Cortex of kidney (tissue), 1 donor: ENCODE measurements at places on chromosomes 6 and 20.

GRCh38 chr20:59772931-59773913 is 160.2 kb downstream of the SYCP2 start:
- DNase-seq, result no peak

- DNase-seq, result no peak
These were observed 134.6 kb downstream of the SOBP start for GRCh38 chr6:107624541-107624940.

GRCh38 chr20:52905241-52905994 is 66.7 kb upstream of the TSHZ2 start:
- no peak for DNase-seq

DNA sequence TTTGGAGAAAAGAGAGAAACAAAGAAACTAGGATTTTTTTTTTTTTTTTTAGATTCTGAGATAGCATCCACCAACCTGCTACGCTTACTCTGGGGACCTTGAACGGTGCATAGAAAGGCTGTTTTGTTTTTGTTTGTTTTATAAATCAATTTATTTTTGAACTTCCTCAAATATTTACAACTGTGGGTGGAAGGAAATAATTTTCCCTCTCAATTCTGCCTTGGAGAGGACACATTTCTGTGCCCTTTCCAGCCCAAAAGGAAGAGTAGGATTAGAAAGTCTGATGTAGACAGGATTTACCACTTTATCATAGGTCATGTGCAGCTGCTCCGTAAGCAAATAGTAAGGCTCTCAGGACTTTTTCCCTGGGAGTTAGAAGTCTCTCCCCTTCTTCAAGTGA is 190.5 kb downstream of the NKAIN2 start:
- no peak for DNase-seq

GRCh38 chr6:131966443-131966842 is 15.3 kb upstream of the CCN2 start:
- no peak for DNase-seq

- no peak for DNase-seq
These were observed 25.5 kb upstream of the SMIM26 start for GRCh38 chr20:18541741-18542140.

DNA sequence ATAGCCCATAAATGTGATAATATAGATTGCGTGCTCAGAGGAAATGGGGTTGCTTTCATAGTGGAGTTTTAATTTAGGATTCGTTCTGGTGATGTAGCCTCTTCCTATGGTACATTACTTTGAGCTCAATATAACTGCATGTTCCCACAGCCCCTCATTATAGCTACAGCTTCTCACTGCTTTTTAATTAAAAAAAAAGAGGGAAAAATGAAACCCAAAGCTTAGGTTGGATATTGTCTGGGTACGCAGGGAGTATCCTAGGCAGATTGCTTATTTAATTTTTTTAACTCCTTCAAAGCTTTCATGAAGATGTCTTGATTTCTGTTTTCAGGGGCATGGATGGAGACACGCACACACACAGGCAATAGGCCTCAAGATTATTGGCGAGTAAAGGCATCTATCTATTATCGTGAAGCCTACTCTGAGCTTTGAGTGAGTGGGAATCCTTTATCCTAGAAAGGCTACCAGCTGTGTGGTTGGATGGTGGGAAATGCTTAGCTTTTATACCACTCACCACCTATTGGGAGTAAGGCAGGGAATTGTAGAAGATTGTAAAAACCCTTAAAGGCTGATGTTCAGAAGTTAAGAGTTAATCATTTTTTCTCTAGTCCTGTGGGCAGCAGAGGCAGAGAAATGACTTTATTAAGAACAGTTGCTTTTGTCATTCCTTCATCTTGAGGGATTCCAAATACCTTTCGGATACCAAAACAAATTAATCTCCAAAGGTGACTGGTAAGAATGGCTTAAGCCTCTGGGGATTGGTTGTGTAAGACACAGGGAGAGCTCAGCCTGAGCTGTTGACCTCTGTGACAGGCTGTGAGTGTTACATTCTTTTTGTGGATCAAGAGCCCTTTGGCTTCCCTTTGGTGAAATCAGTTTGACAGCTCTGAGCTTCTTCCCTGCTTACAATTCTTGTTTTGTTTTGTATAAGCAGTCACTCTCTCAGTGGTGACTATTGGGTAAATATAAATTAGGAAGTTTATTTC is 33.4 kb downstream of the CTNNBL1 start:
- DNase-seq, result no peak

GRCh38 chr6:112437058-112437457 is 89.9 kb downstream of the RFPL4B start:
- DNase-seq, result no peak

DNA sequence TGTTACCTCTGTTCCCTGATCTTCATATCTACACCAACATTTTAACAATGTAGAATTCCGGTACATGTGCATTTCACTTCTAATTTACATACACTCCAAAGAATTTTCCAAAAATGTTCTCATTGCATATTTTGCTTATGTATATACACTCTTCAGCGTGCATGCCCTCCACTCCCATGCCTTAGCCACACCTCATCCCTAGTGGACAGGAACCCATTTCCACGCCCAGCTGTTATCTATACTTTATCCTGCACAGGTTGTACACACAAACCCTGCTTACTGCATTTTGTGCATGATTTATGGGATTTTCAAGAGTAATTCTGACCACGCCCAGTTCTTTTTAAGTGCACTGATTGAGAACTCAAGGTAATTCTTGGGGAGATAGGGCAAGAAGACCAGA is 102.4 kb downstream of the TFAP2C start:
- no peak for DNase-seq

DNA sequence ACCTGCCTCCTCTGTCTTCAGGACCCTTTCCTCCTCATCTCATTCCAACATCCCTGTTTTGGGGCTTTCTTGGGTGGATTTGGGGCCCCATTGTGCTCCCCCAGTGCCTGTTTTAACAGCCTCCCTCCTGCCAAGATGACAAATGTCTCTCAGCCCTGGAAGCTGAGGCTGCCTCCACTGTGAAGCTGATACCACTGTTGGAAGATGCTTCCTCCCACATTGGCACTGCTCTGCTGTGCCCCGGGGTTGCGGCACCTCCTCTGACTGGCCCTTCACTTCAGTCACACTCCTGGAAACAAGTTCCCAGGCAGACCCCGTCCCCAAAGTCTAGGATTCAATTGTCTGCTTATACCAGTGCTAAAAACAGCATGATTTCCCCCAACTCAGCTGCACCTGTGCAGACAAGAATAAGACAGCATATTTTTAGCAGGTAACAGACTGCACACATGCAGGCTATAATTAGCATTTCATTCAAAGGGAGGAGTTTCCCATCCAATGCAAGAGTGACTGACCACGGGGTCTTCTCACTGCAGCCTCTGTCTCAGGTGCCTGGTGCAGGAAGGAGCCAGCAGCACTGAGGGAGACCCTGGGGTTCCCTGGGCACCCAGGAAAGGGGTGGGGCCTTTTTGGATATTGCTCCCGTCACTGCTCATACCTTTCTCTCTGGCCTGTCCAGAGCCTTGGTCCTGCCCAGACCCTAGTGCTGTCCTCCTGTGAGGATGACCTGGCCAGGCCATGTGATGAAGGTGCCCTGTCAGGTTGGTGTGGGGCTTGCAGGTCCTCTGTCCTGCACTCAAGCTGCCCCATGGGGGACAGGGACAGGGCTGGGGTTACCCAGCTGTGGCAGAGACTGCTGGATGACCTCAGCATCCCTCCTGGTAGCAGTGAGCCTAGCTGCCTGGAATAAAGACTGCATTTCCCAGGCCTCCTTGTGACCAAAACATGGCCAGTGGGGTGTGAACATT is 31.5 kb upstream of the SULF2 start:
- DNase-seq, result no peak

- DNase-seq, result no peak
These were observed 189.8 kb upstream of the GRIK2 start for GRCh38 chr6:101203664-101204063.

DNA sequence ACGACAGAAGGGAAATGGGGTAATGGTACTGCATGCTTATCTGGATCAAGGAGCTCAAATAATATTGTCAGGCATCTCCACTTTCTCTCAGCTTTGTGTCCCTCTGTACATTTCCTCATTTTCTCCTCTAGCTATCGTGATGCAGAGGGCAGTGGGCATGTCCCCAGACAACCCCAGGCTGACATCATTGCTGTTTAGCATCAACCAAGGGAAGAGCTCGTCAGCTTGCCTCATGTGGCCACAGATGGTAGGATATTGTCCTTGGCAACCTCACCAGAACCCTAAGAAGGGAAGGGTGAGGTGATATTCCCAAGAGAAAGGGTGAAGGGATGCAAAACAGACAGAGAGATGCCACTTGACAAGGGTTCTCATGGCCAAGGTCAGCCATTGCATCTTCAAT is 58.3 kb downstream of the MAFB start:
- DNase-seq, result no peak

GRCh38 chr6:255041-255750 is 37.1 kb upstream of the DUSP22 start:
- no peak for DNase-seq

DNA sequence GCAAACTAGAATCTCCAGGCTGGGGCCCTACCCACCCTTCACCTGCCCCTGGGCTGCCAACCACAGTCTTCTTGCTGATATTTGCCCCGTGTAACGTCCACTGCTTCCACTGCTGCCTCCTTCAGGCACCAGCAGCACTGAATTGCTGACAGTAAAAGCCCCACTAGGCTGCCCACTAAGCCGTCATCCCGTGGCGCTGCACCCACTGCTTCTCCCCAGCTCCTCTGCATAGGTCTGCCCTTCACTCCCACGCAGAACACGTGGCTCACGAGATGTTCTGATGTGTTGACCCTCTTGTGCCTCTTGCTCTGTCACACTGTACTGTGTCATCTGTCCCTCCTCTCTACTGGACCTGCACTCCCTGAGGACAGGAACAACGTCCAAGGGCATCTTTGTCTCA is 86.3 kb upstream of the HIVEP1 start:
- no peak for DNase-seq

GRCh38 chr20:24683676-24684075 is 214.2 kb downstream of the SYNDIG1 start:
- DNase-seq, result no peak

DNA sequence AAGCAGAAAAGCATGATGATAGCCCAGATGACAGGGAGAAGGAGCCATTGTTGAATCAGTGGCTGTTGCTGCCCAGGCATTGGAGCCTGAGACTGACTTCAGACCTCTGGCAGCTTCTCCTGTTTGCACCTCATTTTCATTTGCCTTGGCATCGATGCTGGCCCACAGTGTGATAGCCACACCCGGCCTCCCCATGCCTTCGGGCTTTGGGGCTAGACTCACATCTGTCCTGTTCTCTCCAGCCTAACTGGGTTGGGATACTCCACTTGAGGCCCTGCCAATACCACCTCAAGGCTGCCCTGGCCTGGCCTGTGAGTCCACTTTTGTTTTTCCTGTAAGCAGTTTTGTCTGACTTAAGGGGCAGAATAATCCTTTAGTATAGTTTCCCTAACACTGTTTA is 140.4 kb downstream of the UST start:
- DNase-seq, result no peak

DNA sequence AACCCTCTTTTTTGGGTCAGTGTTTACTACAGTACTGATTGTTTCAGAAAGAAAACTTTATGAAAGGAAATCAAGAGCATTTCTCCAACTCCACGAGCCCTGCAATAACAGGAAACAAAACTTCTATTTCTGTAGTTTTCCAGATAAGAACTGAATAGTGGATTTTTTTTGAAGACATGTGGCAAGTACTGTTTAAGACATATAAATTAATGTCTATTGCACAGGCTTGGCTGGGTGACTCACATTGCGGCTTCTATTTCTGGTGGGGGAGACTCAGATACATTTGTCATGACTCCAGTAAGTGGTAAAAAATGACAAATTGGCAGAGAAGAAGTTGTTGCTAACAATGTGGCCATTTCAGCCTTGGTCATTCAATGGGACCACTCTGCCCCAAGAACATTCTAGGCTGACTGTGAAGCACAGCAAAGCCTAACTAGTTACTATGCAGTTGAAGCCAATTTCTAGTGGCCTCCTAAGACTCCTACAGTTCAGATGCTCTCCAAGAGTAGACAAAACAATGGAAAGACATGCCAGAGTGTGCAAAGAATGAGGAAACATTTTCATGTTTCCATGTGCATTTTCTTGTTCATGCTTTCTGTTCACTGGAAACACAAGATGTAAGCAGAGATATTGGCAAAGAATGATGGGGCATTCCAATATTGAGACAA is 200.9 kb downstream of the EDN1 start:
- no peak for DNase-seq
